Urinary bladder (tissue), 4 donors: ENCODE measurements at places on chromosomes 7 and 10. TPM values are rescaled to one million over a fixed set of nuclear protein-coding genes. Genes with fewer than 3 reads are reported as not detected.
A peak's percentile ranks its signal among the peaks of the same experiment; 100 is the strongest.

GRCh38 chr7:106110885-106111654 lies 1.0 kb downstream of the SYPL1 start:
- DNase-seq = no peak

DNA sequence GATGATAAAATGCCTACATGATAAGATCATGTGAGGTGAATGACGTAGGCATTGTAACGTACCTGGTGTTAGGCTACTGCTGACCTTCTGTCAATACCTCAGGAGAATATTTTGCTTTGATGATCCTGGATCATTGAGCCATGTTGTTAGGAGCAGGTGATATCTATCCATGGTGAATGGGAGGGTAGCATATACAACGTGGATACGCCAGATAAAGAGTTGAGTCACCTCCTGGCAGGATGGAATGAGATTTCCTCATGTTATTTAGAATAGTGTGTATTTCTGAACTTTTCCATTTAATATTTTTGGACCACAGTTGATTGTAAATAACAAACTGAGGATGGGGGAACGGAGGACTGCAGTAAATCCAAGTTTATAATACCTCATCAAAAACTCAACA lies 11.8 kb upstream of the CLDN12 start:
- DNase-seq = no peak

- DNase-seq = peak; percentile 59
Observed at GRCh38 chr7:47763063-47763974, 181.4 kb upstream of the TNS3 start.

DNA sequence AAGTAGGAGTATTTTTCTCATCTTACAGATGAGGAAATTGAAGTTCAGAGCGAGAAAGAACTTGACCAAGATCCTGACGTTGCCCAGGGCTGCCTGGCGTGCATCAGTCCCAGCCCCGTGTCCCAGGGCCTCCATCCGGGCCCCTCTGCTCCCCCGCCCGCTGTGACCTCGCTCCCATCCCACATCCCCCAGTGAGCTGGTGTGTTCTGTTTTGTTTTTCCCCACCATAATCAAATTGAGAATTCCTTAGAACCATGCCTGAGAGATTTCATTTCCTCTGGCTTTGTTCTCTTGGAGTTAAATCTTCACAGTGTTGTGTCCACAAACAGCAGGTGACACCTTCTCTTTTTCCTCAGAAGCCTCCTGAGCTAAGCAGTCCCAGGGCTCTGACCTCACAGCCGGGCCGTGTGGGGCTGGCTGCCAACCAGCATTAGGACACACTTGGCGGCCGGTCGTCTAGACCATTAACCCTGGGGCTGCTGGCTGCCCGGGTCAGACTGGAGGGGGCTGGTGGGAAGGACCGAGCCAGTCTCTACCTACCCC lies 44.3 kb downstream of the PFKP start:
- no peak for DNase-seq

DNA sequence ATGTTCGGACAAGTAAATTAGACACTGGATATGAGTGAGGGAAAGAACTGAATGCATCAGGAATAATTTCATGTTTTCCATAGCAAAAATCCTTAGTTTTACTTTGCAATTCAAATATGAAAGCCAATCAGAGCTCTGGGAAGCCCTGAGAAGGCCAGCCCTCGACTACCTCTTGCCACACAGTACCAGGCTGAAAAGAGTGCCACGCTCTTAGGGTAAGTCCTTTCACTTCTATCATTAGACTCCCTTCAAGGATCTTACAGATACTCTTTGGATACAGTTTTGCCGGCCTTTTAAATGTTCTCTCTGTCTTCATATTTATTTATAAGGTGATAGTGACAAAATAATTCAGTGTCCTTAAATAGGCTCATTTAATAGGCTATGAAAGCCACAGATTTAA lies 1.9 kb downstream of the COBL start:
- DNase-seq = no peak

GRCh38 chr7:124411796-124412195 lies 353.8 kb downstream of the GPR37 start:
- no peak for DNase-seq

DNA sequence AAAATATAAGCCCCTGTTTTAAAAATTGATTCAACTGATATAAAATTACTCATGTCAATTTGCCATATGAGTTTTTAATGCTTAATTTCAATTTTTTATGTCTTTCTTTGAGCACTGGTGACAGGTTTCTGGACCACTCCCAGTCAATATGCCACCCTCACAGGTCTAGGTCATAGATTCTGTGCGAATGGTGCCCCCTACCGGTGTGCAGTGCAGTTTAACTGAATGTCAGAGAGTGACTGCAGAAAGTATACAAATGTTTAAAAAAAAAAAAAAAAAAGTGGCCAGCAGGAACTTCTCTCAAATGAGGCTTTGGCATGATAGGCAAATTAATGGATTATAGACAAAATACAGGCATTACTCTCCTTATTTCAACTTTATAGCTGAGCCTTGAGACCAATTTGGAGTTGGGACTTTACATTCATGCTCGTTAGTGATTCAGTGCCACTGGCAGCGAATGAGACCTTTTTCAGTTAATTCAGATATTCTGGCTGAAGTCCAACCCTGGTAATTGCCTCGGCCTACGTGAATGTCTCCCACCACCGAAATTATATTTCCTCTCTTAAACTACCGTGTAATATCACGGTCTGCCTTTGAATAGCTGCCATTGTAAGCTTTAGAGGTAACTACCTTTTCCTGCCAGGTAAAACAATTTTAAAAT lies 427.6 kb downstream of the PHTF2 start:
- DNase-seq = no peak

GRCh38 chr7:7768977-7769709 lies 50.7 kb upstream of the RPA3 start:
- DNase-seq = no peak

GRCh38 chr7:4162884-4163564 lies 519.1 kb upstream of the FOXK1 start:
- DNase-seq = no peak

DNA sequence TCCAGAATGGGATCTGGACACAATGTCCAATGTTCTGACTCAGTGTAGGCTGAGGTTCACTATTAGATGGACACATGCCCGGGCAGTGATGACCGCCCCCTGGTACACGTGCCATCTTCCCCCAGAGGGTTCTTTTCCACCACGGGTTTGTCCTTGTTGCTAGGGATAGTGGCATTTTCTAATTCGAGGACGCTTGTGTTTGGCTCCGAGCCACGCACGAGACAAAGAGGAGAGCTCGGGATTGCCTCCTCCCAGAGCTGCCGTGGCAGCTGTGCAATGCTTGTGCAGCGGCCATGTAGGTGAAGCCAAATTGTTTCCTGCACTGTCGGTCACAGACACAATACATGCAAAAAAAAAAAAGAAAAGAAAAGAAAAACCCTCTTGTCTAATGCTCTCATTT lies 207.5 kb downstream of the PAXIP1 start:
- no peak for DNase-seq

DNA sequence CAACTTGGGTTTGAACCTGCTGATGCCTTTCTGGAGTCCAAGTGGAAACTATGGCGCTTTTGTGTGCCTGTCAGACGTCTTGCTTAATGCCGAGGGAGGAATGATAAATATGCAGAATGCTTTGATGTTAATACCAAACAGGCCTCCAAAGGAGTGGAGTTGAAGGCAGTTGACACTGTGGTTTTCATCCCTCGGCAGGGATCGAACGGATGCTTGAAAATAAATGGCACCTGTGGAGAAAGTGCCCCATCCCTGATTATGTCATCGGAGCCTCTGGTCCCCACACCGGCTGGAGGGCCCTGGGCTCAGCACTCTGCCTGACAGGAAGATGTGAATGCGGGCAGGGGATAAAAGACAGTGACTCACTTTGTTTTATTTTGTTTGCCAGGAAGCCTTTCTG lies 148.7 kb upstream of the GPR26 start:
- DNase-seq = no peak

DNA sequence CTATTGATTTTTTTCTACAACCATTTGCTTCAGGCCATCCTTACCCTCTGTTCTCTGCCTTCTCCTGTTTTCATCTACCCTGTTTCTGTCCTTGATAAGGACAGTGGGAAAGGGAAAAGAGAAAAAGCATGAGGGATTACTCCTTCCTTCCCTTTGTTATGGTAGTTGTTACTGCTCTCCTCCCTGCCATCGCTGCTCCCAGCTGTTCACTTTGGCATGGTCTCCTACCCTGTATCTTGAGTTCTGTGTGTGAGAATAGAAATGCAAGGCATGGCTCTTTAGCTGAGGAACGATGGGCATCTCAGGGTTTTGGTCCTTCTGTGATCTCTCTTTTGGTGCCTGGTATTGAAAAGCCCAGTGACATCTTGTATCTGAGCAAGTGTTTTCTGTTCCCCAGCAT lies 6.4 kb downstream of the CCSER2 start:
- DNase-seq = no peak

DNA sequence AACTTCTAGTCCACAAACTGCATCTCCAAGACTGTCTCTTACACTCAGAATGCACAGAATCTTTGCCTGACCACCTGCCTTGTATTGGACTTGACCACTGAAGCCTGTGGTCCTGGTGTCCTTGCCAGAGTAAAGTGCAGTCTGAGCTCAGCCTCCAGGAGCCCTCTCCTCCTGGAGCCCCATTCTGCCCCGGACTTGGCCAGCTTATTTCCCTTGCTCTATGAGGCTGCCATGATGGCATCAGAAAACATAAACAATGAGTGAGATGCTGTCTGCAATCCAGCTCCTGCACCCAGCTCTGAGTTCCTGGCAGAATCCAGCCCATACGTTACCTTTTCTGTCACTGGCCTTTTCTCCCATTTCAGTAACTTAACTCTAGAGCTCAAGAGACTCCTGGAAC lies 494.6 kb downstream of the PLXNA4 start:
- DNase-seq = no peak

DNA sequence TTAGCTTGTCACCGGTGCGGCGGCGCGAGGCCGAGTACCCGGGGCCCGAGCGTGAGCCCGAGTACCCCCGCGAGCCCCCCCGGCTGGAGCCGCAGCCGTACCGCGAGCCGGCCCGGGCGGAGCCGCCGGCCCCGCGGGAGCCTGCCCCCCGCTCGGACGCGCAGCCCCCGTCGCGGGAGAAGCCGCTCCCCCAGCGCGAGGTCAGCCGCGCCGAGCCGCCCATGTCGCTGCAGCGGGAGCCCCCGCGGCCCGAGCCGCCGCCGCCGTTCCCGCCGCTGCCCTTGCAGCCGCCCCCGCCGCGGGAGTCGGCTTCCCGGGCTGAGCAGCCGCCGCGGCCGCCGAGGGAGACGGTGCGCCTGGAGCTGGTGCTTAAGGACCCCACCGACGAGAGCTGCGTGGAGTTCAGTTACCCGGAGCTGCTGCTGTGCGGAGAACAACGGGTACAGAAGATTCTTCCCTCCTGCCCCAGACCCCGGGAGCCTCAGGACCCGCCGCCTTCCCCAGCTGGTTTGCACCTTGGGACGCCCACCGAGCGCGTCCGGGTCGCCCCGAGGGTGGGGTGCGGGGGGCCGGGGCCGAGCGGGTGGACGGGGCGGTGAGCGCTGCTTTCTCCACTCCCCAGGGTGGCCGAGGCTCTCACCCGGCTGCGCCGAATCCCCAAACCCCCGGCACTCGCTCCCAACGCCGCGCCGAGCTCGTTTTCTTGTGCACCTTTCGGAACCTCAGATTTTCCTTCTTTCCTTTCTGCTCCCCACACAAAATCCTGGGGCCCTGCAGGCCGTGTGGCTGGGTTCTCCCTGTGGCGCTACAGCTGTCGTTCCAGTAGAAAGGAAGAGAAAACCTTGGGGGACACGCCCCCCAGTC lies 708 bp downstream of the UBN2 start:
- DNase-seq = no peak

DNA sequence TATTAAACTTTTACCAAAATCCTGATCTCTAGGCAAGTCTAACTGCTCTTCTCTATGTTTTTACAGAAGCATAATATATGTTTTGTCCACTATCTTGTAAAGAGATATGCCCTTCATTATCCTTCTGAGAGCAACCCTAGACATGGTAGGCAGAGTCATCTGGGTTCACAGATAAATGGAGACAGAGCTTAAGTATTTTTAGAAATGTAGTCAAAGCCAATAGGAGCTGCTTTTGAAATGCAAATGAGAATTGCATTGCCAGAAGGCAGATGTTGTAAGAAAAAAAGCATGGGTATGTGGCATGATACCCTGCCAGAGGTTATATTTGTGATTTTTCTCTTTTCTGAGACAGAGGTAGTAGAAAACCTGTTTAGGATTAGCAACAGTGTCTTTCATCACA lies 964.8 kb downstream of the SORCS3 start:
- DNase-seq = no peak

DNA sequence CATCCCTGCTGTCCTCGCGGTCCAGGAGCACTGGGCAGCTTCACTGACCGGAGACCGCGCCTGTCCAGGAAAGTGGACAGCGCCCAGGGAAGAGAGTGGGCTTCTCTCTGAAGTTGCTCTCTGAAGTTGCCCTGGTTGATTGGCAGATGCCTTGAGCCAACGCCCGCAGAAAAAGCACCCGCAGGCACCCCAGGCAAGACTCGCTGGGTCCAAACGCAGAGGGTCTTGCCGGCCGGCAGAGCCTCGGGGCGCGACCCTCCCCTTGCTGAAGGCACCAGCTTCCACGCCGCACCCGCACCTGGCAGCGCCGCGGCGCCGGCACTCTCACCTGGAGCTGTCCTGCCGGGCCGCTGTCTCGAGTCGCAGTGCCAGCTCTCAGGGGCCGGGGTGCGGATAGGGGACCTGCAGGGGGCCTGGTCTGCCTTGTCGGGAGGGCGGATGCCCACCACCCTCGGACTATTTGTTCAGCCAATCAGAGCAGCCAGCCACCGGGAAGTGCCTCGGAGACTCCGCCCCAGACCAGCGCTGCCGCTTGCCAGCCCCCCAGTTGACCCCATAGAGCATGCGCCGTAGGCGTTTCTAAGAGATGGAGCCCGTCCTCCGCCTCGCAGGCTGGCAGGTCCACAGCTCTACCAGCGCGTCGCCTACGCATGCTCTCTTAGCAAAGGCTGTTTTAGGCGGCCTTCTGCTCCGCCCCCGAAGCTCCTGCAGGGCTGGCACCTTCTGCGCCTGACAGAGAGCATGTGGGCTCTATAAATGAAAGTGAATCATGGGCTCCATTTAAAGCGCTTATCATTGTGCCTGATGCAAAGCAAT lies at the start of gene LIPA:
TSS of gene LIPA (minus strand) at position 367 of the 816 bp plus-strand sequence. CDS start 4,127 bp downstream, outside the sequence.
- DNase-seq = peak; percentile 92

GRCh38 chr10:72253578-72253977 lies 20.1 kb upstream of the DDIT4 start:
- DNase-seq = no peak

- DNase-seq = no peak
Observed at GRCh38 chr10:130141460-130141859, 5.3 kb downstream of the GLRX3 start.

- DNase-seq = no peak
Observed at GRCh38 chr7:55191926-55192692, 173.0 kb upstream of the LANCL2 start.

Gene VWDE
- total RNA-seq = 6.7 TPM

Gene PIK3AP1
- 6.6 TPM for total RNA-seq

Gene TMEM176A
- total RNA-seq = 20.8 TPM

Gene ADAM12
- total RNA-seq = 95.0 TPM

Gene GPNMB
- 48.1 TPM for total RNA-seq

Gene CAMK2B
- 1.5 TPM for total RNA-seq

Gene PDGFA
- 28.9 TPM for total RNA-seq

Gene GHRHR
- not detected for total RNA-seq

Gene CRHR2
- total RNA-seq = 0.16 TPM

Gene CARD11
- total RNA-seq = 5.0 TPM

Gene LIPJ
- total RNA-seq = 0.26 TPM

Gene PKD2L1
- not detected for total RNA-seq
